Activated T-cell treated with anti-CD3 and anti-CD28 coated beads, Interleukin-2, amount 50 U/mL, for 72 hours (primary cell): ENCODE measurements at places on chromosomes 11 and 22.
A peak's percentile ranks its signal among the peaks of the same experiment; 100 is the strongest.

- no peak for DNase-seq
These were observed 687.2 kb downstream of the OPCML start for GRCh38 chr11:132844956-132845696.

- DNase-seq: peak; percentile 45
These were observed at the start of gene ADAMTS15 for GRCh38 chr11:130448416-130449309. Gene ADAMTS15, plus strand, starts transcription at chr11:130448645. Its CDS starts 329 bp downstream, at chr11:130448974.

DNA sequence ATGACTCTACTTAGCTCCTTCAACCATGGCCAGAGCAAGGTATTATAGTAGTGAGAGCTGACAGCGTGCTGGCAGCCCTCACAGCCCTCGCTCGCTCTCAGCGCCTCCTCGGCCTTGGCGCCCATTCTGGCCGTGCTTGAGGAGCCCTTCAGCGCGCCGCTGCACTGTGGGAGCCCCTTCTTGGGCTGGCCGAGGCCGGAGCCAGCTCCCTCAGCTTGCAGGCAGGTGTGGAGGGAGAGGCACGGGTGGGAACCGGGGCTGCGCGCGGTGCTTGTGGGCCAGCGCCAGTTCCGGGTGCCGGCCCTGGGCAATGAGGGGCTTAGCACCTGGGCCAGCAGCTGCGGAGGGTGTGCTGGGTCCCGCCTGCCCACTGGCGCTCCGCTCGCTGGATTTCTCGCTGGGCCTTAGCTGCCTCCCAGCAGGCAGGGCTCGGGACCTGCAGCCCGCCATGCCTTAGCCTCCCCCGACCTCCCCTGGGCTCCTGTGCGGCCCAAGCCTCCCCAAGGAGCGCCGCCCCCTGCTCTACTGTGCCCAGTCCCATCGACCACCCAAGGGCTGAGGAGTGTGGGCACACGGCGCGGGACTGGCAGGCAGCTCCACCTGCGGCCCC lies 63.1 kb downstream of the SPATA19 start:
- no peak for DNase-seq

DNA sequence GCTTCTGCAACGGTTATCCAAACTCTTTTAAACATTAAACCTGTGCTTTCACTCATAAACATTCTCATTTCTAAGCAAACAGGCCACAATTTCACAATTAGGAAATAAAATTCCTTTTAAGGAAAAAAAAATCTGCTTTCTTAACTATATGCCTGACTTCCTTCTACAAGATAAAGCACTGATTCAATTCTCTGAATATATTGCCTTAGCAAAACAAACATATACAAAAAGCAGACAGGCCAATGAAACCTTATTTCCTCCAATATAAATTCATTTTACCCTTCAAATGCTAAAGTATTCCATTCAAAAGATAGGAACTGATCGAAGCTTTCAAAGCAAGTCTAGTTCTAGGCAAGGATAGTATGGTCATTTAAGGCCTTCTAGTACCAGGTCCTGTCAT lies 76.7 kb downstream of the PHF21A start:
- DNase-seq: no peak

DNA sequence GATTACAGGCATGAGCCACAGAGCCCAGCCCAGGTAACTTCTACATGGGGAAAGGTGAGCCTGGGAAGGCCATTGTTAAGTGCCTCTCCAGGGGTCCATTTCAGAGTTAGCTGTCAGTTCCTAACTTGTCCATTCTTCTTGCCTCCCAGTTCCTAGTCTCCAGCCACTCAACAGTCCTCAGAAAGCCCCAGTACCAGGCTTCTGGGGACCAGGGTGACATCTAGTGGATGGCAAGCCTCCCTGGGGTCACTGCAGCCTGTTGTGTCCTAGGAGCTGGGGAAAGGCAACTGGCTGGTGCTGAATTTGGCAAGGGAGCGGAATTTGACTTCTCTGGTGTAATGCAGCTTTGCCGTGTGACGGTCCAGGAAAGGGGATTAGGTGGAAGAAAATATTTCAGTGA lies 2.1 kb downstream of the LGALS12 start:
- DNase-seq: peak; percentile 23

GRCh38 chr11:123303924-123304323 lies 108.9 kb upstream of the CLMP start:
- DNase-seq: no peak

- peak; percentile 2 for DNase-seq
These were observed 9.3 kb upstream of the CEP295 start for GRCh38 chr11:93652161-93652597.

- DNase-seq: no peak
These were observed 91.7 kb upstream of the CSNK2A3 start for GRCh38 chr11:11444804-11445131.

- peak; percentile 64 for DNase-seq
These were observed 50.2 kb downstream of the LIF start for GRCh38 chr22:30196141-30196879.

GRCh38 chr11:74866557-74866956 lies 82.3 kb downstream of the XRRA1 start:
- DNase-seq: no peak

- DNase-seq: no peak
These were observed 688.1 kb downstream of the BRD1 start for GRCh38 chr22:49139492-49140151.

DNA sequence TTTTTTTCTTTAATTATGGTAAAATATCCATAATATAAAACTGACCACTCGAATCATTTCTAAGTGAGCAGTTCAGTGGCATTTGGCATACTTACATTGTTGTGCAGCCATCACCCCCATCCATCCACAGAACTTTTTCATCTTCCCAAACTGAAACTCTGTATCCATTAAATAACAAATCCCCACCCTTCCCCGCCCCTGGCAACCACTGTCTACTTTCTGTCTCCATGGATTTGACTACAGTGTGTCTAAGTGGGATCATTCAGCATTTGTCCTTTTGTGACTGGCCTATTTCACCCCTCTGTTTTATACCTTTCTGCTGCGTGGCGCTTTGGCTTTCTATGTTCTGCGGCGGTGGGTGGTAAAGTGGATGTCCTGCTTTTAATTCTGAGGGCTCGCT lies 49.1 kb downstream of the RTN4R start:
- no peak for DNase-seq

GRCh38 chr11:78248191-78248590 lies 59.5 kb downstream of the USP35 start:
- DNase-seq: no peak

DNA sequence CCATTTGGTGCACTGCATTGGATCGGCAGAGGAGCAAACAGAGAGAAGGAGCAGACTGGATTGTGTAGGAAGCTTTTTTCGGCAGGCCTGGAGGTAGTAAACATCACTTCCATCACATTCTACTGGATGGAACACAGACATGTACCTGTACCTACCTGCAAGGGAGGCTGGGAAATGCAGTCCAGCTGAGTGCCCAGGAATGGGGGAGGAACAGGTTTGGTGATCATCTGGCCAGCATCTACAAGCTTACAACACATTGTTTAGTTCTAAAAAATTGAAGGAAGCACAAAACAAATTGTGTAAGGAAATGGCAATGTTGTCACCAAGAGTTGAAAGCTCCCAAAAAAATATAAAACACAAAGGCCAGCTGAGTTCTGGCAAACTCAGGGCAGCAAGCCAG lies 19.1 kb downstream of the SMIM38 start:
- no peak for DNase-seq

DNA sequence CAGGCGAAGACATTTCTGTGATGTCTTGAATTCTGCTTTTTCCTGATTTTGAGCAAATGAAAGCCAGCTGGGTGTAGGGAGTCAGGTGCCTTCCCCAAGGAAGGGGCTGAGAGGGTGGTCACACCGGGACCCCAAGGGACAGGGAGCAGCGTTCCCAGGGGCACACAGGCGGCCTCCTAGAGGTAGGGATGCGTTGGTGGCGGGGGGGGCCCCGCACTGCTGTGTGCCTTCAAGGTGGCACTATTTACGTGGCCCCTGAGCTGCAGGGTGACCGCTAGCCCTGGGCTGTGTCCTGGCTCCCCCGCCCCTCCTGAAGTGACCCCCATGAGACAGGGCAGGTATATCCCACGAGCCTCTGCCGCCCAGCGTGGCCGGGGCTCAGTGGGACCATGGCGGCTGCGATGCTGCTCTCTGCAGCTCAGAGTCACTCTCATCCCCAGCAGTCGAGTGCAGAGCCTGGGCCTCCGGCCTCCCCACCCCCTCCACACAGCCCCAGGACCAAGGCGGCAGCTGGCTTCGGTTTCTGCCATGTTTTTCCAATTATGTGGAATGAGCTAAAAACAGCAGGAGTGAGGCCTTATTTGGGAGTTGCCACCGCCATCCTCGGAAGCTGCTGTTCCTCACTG lies 60.9 kb downstream of the LRP5 start:
- no peak for DNase-seq

DNA sequence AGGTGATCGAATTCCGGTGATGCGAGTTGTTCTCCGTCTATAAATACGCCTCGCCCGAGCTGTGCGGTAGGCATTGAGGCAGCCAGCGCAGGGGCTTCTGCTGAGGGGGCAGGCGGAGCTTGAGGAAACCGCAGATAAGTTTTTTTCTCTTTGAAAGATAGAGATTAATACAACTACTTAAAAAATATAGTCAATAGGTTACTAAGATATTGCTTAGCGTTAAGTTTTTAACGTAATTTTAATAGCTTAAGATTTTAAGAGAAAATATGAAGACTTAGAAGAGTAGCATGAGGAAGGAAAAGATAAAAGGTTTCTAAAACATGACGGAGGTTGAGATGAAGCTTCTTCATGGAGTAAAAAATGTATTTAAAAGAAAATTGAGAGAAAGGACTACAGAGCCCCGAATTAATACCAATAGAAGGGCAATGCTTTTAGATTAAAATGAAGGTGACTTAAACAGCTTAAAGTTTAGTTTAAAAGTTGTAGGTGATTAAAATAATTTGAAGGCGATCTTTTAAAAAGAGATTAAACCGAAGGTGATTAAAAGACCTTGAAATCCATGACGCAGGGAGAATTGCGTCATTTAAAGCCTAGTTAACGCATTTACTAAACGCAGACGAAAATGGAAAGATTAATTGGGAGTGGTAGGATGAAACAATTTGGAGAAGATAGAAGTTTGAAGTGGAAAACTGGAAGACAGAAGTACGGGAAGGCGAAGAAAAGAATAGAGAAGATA lies at the start of gene MALAT1:
MALAT1 (plus strand) TSS at position 69 of the 736 bp plus-strand sequence.
- peak; percentile 92 for DNase-seq

GRCh38 chr11:117489999-117490679 lies 162.5 kb downstream of the CEP164 start:
- peak; percentile 3 for DNase-seq

DNA sequence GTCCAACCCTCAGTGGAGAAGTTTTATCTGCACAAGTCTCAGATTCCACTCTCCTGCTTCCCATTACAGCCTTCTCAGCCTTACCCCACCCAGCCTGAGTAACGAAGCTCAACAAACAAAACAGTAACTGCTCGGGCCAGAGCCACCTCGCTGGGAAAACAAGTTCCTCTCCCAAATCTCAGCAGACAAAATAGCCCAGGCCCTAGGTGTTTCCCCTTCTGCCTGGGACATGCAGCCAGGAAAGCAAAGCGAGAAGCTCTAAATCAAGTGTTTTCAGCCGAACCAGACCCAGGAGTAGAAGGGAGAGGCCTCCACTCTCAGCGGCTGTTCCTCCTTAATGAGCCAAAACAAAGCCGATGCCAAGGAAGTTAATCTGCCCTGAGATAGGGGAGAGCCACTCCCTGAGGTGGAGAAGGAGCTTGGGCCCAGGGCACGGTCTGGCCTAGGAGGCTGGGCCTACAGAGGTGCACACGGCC lies 44.0 kb downstream of the LIF start:
- no peak for DNase-seq

- DNase-seq: no peak
These were observed 106.4 kb upstream of the CCDC90B start for GRCh38 chr11:83392556-83392955.

DNA sequence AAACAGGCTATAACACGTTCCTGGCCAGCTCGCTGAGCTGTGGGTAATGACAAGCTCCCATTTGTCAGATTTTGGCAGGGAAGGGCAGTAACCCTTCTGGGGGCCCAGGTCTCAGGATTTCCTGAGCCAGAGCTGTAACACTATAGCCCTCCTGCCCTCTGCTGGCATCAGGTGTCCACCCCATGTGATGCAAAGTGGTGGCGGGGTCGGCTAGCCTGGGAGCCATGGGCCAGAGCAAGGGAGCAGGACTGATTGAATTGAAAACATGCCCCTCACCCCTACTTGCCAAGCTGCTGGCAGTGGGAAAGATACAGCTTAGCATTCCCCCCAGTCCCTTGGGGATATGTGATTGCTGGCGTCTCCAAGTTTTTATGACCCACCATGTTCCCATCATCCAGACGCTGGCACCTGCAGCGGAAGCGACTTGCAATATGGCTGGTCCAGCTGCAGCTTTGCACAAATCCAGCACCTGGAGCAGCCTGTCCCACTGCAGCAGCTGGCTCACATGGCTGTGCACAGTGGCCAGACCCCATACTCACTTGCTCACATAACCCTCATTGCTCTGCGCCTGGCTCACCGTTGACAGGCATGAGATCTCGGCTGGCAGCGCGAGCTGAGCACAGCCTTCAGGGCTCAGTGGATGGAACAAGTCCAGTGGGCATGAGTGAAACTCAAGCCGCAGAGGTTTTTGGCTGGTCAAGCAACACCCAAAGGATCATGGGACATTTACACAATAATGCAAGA lies 1147.8 kb downstream of the JRKL start:
- DNase-seq: no peak

GRCh38 chr11:106159836-106160235 lies 82.4 kb downstream of the AASDHPPT start:
- DNase-seq: no peak

GRCh38 chr11:118227865-118228785 lies 3.3 kb upstream of the JAML start:
- peak; percentile 62 for DNase-seq

DNA sequence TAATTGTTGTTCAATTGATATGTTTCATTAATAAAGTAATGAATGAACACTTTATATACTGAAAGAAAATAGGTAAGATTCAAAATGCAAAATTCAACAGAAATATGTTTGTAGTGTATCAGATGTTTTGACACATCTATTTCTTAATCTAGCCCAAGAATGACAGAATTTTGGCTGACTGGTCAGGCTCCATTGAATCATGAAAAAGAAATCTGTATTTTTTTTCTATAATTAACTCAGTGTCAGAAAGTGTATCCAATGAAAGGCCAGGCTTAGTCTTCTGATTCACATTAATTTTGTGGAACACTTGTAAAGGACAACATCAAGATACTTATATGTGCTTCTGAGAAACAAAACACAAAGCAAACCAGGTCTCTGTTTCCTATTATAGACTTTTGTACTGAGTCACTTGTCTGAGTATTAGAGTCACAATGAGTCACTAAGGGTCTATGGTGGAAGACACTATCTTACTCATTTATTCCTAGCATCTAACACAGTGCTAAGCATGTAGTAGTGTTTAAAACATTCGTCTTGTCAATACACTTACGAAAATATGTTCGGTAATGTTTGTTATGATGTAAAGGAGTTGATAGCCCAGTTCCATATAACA lies 297.7 kb upstream of the CCDC90B start:
- DNase-seq: no peak

DNA sequence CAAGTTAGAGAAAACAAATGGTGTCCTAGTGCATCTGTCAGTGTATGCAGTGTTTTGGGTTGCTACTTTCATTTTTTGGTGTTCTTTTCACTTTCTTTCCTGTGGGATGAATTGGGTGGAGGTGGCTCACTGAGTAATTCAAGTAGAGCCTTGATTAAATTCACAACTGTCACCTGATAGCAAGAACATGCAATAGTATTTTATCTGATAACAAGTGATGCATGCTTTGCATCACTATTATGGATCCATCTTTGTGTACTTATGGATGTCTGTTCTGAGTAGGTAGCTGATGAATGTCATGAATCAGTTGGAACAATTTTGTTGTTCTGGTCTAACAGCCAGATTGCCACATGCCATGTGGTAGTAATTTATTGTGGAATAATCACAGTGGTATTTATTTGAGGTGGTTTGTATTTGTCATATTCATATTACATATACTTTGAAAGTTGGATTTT lies 87.5 kb downstream of the DDX10 start:
- no peak for DNase-seq

GRCh38 chr11:3367221-3367620 lies 11.7 kb downstream of the ZNF195 start:
- no peak for DNase-seq
